ENCODE measurements at places on chromosomes 7 and 10.

DNA sequence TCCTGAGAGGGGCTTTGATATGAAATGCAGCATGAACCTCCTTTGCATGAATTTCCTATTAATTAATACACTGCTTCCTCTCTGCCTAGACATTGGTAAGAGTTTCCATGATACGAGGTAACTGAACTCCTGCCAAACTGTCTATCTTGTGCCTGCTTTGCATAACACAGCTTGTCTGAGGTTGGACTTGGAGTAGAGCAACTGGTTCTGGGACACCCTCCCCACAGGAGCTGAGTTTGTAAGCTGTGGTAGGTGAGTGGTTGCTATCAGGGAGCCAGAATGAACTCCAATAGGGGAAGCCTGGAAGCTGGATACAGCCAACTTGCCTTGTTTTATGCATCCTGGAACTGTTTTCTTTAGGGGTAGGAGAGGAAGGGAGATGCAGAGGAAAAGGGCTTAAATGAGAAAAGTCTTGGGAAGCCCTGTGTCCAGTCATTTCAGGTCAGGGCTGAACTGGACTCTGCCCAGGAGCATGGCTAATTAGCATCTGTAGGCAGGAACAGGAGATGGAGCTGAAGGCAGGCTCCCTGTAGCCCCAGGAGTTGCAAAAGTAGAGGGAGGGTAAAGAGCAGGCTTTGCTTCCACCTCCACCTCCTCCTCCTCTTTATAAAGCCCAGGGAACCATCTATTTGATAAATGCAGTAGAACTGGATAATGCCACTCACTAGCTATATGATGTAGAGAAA lies 73.2 kb upstream of the GPR158 start:
- no peak for DNase-seq

DNA sequence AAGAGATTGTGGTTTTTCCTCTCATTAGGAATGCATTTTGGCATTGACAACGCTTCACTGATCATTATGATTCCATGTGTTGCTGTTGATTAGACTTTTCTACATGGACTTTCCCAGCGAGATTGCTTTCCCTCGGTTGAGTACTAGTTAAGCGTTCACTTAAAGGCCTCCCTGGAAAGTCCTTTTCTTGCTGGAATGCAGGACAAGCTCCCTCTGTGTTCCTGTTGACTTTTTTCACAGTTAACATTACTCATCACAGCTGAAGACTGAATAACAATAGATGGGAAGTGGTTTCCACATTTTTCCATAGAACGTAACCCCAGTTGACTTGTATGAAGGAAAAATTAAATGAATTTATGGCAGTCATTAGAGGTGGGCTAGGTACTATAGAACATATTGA lies 2.6 kb upstream of the CAV1 start:
- no peak for DNase-seq

- DNase-seq: no peak
These were observed 3.6 kb downstream of the ARHGAP21 start for GRCh38 chr10:24720096-24720495.

- DNase-seq: no peak
These were observed 154.8 kb upstream of the LAMB4 start for GRCh38 chr7:108285003-108285368.

GRCh38 chr10:119805702-119806230 lies 66.9 kb downstream of the MCMBP start:
- DNase-seq: no peak

DNA sequence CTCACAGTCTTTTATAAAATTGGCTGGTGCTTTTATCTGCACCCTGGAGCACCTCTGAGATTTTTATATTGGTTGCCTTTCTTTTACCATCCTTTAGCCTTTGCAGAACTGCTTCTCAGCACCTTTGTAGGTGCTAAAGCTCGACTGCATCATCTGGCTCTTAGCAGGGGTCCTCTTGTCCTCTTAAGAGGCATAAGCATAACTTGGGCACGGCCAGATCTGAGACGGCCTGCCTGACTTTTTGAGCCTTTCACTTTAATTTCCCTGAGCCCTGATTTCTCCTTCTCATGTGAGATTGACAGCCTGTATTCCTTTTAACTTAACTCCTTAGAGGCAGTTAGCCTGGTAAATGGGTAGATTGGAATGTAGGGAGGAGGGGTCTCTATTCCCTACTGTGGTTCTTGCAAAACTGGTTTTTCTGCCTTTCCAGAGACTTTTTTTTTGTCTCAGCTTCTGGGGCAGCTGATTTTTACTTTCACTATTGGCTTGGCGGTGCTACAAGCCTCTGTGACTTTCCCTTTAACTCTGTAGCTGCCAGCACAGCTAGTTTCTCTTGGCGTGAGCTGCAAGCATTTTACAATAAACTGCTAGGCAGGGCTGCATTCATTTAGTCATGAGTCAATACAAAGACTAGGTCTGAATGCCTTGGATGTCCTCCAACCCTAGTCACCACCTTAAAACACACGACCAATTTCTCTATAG lies 24.0 kb downstream of the ZPBP start:
- DNase-seq: no peak

- no peak for DNase-seq
These were observed 15.0 kb upstream of the SLC18A3 start for GRCh38 chr10:49595003-49595712.

DNA sequence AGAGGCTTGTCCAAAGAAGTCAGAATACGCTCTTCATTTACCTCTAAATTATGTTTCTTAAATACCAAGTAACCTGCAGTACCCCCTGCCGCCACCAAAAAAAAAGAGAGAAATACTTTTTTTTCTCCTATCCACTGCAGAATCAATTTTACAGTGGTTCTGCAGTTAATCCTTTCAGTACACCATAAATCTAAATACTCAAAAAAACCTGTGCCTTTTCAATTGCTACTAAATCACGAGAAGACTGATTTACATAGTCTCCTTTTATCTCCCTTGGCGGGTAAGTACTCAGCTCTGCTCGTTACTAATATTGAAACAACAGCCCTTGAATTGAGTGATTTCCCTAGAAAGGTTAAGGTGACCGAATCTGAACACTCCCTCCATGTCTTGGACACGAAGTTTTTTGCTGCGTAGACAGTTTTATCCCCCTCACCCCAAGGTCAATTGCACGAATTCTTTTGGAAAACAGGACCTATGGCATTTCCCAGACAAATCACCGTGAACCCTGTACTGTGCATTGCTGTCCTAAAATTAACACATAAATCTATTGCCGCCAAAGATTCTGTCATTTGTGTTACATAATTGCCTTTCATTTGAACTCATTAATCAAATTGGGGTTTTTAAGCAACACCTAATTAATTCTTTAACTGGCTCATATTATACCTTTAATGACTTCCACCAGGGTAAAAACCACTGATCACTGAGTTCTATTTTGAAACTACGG lies 512 bp upstream of the VIM start:
- peak; percentile 31 for DNase-seq

DNA sequence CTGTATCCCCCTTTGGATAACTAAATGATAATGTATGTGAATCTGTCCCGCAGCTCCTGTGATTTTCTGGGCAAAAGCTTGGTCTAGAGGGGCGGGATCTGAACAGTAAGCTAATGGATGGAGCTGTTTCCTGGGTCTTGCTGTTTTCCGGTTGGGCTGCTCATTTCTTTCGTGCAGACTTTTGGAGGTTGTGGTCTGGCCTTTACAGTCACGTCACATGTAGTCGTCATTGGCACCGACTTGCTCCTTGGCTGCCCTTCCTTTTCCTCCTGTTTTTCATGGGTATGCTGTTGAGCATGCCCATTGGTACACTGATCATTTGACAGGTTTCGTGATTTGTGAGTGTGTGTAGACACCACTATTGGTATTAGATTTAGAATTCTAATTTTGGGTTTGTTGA lies 2.0 kb downstream of the FBH1 start:
- DNase-seq: no peak

DNA sequence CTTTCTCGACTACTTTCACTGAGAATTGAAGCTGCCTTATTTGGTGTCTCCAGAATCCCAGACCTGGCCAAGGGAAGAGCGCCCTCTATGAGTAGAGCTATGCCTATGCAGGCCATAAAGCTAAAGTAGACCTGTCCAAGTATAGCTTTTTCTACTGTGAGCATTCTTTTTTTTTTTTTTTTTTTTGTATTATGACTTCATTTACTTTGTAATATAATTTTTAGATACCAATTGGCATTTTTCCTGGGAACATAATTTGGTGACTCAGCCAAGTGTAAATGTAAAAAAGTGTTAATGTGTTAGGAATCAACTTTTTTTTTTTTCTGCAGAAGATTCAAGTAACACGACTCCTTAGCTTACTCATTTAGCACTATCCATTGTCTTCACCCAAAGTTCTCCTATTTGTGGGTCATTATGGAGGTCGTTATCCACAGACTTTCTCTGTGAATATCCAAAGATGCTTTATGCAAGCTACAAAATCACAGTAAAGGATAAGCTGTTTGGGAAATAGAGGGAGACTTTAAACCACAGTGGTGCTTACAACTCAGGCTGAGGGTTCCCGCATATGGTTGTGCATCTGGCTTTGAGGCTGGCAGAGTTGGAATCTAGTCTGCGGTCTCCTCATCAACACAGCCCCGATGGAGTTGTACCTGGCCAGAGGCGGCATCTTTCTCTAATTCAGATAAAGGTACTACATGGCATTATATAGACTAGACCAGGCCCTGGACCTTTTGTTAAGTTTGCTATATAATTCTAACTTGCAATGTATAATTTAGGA lies 1040.2 kb upstream of the SORCS1 start:
- peak; percentile 0 for DNase-seq

DNA sequence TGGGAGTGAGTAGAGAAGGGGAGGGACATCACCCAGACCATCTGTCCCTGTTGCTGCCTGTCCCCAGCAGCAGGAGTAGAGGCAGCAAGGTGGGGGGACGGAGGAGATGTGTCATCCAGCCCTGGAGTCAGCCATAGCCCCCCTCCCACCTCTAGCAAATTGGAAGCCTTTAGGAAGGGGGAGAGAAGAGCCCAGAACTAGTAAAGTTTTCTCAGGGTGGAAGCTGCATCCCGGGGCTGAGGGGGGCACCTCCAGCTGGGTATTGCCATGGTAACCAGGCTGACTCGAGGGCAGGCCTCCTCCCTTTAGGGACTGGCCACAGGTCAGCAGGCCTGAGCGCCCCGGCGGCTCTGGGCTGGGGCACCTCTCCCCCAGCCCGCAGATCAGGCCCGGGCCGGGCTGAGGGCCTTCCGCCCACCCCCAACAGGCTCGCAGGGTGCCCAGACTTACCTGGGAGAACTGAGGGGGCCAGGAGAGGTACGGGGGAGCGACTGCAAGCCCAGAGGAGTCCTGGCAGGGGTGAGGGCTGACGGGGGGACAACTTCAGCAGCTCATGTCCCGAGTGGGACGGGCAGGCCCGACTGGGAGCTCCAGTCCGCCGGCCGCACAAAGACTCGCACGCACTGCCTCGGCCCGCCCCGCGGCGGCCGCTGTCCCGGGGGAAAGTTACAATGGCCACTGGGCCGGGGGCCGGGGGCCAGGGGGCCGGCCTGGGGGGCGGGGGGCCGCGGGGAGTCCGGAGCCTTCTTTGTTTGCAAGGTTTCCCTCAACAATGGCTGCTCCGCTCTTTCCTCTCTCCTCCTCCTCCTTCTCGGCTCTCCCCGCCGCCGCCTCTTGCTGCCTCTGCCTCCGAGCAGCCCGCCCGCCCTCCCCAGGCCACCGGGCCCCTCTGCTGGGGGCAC lies 6.0 kb downstream of the LDB1 start:
- no peak for DNase-seq

GRCh38 chr10:33341637-33342036 lies 7.2 kb upstream of the NRP1 start:
- no peak for DNase-seq

DNA sequence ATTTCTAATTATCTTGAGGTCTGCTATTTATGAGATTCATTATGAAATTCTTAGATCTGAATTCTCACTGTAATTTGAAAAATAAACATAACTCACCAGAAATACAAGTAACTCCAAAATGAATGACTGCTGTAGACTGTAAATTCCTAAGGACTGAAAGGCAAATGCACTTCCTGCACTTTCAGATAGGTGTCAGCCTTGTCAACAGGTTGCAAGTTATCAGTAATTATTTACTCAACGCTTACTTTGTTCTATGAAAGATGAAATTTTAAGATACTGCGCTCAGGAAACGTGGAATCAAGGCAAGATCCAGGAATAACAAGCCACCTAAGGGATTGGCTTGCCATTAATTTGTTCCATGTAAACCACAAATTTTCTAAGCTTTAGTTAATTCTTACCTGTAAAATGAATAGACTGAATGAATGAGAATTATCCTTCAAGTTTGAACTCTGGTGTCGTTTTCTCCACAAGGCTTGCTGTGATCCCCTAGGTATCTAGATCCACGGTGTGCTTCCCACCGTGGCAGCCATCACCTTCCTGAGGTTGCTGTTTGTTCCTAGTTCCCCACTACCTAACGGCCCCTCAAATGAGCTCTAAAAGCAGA lies 12.6 kb downstream of the DHX32 start:
- DNase-seq: no peak

DNA sequence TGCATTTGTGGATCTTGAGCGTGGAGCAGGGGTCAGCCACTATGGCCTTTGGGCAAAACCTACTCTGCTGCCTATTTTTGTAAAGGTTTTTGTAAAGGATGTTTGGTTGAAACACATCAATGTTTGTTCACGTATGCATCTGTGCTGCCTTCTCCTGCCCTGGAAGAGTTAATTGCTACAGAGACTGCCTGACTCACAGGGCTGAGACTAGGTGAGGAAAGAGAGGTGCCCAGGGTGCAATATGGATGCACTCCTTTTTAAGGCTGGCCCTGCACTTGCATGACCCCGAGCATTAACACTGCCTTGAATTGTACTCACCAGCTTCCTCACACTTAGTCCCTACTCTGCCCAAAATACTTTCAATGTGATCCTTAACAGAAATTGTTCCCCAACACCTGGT lies 20.9 kb upstream of the NAMPT start:
- DNase-seq: no peak

DNA sequence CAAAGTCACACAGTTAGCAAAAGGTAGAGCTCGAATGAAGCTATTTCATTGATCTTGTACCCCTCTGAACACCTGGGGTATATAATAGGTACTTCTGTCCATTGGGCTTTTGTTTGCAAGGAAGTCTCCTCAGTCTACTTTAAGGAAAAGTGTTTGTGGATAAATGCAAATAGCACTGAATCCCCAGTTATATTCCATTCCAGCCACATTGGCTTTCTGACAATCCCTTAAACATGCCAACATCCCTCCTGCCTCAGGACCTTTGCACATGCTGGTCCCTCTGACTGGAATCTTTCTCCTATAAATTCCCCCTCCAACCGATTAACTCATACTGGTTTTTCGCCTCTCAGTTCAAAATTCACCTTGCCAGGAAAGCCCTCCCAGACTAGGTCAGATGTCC lies 17.1 kb downstream of the DUSP5 start:
- no peak for DNase-seq

DNA sequence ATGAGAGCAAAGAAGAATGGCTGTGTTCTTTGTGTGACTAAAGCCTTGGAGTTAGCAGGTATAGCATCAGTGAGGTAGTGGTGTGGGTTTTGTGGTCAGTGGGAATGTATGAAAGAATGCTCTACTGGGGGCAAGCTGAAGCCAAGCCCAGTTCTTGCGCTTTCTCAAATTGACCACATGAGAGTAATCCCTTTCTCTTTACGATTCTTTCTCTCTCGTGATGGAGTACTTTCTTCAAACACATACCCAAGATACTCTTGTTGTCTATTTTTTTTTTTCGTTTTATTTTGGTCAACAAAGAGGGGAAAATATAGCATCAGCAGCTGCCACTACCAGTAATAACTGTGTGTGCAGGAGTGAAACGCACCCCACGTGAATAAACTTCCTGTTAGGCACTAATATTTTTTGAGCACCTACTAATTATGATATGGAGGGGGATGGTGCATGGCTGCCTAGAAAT lies 8.4 kb upstream of the PANK1 start:
- no peak for DNase-seq
